K562 (cell line): ENCODE measurements at places on chromosomes 7 and 10. TPM values are rescaled to one million over a fixed set of nuclear protein-coding genes. Genes with fewer than 3 reads are reported as not detected.

GRCh38 chr7:73567846-73568685 is 10.3 kb downstream of the TBL2 start:
- DNase-seq, result no peak
- H3K27me3 ChIP-seq, result no peaks in the 10 kb centered on the region
- H3K4me1 ChIP-seq, result peaks cover 24% of the 10 kb centered on the region
- H3K36me3 ChIP-seq, result peaks cover 43% of the 10 kb centered on the region
- no peak overlapping the region for H3K4me3 ChIP-seq
- 0 out of 3 replicates have a peak overlapping the region, but pooled peaks have one; percentile 32 for H3K27ac ChIP-seq

Gene OR2A42
- not detected in 2 replicates for polyA plus RNA-seq

Gene ZNHIT1
- polyA plus RNA-seq, result 132 and 140 TPM in 2 replicates

DNA sequence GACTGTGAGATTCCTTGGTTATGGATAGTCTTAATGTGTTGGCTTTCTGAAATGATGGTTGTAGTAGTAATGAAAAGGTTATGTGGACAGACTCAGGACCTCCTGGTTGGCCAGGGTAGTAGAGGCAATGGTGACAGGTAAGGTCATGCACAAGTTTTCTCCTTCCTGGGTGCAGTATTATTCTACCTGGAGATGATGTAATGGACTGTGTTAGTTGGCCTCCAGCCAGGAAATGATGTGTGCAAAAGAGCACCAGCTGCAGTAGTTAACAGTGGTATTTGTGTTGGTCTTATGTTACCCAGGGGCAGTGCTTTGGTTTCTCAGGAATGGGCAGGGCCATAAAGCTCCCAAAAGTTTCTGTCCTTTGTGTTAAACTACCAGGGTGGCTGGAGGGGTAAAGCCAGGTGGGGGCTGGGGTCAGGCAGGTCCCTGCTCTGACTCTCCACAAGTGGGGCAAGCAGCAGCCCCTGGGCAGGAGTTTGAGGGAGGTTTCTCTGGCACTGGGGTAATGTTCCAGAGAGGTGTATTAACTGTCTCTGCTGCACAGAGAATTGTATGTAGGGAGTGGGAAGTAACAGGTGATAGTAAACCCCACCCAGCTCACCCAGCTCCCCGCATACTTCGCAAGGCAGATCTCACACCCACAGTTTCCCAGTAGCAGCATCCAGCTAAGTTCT is 36.3 kb downstream of the GPR22 start:
- H3K27me3 ChIP-seq, result no peaks in the 10 kb centered on the region
- H3K4me1 ChIP-seq, result peaks cover 4% of the 10 kb centered on the region; the same call in 1 of the 2 replicates
- no peak for DNase-seq
- H3K36me3 ChIP-seq, result peaks cover 6% of the 10 kb centered on the region; the same call in 1 of the 3 replicates
- no peak overlapping the region for H3K27ac ChIP-seq
- no peak overlapping the region for H3K4me3 ChIP-seq

Gene ANK3
- 15.0 and 17.0 TPM in 2 replicates for polyA plus RNA-seq

Gene TMEM139
- 0.44 and 2.0 TPM in 2 replicates for polyA plus RNA-seq
